Omental fat pad (tissue), 4 donors: ENCODE measurements at places on chromosomes 2 and 18.

DNA sequence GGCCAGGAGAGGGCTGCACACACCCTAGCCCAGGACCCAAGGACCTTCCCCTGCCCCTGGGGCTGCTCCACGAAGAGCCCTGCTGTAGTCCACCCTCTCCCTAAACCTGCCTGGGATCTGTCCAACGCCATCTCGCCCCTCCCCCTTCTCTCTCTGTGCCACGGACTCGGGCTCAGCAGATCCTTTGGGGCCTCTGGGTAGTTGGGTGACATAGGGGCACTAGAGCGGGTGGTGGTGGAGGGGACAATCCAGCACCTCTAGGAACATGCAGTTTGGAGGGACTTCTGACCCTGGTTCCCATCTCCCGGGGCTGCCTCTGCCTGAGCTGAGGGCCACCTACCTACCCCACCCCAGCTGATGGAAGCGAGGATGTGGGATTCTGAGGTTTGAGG, 7.3 kb upstream of the CRYBA2 start:
- DNase-seq = no peak

DNA sequence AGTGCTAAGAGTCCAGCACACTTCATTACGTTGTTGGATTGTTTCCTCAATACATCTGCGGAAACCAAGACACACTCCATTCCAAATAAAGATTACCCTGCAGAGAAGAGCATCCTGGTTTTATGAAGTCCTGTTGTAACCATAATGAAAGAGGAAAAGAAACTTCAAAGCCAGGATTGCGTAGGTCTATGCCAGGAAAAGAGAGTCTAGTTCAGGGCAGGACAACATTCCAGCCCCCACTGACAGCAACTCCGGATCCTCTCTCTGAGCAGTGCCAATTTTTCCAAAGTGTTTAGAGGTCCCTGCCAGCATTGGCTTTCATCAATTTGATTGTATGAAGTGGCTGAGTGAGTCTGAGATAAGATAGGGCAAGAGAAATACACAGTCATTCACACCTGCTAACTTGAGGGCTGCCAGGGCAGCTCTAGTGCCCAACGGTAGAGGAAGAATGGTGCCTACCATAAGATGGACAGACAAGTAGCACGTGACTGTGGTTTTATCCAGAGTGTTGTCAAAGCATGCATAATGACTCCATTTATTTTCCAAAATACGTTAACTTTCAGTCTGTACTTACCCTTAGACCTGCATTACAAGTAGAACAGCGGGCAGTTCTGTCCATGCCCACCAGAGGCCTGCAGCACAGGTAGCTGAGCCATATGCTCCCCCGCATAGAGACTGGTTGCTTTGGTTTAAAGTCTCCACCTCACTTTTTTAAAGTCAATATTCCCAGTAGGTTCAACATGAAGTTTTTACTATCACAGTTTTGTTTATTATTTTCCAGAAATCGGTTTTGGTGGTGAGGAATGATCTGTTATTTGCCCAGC, 23.7 kb downstream of the PIEZO2 start:
- DNase-seq = no peak

DNA sequence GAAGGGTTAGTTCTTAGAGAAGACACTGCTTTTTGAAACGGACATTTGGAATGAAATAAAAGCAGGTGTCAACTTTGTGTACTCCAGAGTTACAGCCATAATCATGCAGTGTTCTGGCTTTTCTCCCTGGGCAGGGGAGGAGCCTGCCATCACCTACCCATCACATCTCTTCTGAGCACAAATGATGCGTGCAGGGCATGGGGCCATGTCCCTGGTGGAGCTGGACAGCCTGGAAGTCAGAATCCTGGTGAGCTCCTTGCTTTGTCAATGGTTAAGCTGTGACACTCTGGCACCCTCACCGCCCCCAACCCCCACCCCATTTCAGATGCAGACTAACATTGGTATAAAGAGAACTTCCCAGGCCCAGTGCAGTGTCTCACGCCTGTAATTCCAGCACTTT, 53.1 kb downstream of the PDCL3 start:
- DNase-seq = no peak

- no peak for DNase-seq
These were observed 112.0 kb downstream of the CYP26B1 start for GRCh38 chr2:72035518-72036172.

DNA sequence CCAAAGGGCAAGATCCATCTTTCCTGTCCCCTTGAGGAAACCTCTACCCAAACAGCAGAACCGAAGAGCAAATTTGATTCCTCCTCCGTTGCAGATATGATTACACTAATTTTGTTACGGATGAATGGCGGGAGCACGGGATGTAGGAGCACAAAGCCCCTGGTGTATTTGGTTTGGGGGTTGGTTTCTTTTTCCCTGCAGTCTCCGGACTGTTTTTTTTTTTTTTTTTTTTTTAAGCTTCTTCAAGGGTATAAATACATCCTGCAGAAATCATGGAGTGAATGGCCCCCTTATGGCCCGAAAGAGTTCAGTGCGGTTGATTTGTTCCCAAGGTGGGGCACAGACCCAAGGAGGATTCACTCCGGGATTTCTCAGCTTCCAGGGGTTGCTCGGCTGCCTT, 135.3 kb upstream of the SH3BP4 start:
- DNase-seq = no peak

DNA sequence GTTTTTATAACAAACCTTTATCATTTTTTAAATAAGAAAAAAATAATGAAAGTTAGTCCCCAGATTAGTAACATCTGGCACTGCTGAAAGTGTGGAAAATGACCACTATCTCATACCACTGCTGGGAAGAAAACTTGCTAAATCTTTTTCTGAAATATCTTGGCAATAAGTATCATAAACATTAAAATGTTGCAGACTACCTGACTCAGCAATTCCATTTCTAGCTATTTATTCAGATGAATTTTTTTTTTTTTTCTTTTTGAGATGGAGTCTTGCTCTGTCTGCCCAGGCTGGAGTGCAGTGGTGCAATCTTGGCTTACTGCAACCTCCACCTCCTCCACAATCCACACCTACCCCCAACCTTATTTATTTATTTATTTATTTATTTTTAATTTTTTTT, 35.3 kb upstream of the SOS1 start:
- DNase-seq = no peak
